ENCODE measurements at places on chromosomes 2 and 18.

DNA sequence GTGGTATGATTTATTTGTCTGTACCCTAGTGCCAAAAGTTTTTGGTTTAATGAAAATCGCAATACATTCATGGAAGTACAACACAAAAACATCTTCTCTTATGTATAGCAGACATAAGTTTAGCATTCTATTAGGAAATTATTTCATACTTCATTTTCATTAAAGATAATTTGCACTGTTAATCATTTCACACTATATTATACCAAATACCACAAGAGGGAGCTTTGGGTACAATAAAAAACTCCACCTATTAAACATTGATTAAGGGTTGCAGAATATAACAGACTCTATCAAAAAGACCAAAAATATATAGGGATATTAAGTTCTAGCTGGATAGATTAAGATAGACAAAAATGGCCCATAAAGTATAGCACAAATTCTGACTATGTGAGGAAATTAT is 79.0 kb downstream of the SLC66A3 start:
- no peak overlapping the region for H3K4me3 ChIP-seq
- H3K4me1 ChIP-seq: no peaks in the 10 kb centered on the region

GRCh38 chr2:132632000-132632649 is 37.9 kb downstream of the LYPD1 start:
- no peak overlapping the region for H3K4me3 ChIP-seq
- no peak overlapping the region for H3K27ac ChIP-seq
- H3K4me1 ChIP-seq: no peaks in the 10 kb centered on the region
- no peak for DNase-seq
- no peaks in the 10 kb centered on the region for H3K36me3 ChIP-seq
- no peaks in the 10 kb centered on the region for H3K27me3 ChIP-seq

DNA sequence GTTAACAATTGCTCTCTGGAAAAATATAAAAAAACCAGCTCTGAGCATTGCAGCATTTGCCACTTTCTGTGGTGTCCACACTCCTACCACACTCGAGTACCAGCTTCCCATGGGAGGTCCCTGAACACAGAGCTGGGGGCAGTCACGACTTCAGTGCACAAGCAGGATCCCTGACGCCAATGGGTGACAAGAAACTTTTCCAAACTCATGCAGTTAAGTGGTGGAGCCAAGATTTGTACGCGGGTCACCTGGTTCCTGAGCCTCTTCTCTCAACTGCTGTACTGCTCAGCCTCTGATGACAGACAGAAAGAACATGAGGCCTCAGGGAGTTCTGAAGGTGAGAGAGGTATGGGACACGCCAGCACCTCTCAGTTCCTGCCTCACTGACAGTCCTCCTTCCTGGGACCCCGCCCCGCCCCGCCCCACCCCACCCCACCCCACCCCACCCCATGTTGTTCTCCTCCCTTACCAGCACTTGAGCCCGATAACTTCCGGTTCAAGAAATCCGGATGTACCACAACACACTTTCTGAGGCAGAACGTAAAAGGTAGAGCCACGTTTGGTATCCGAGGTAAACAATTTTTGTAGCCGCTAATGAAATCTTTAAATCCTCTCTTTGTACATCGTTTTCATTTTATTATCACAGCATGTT is 287.6 kb downstream of the MYCN start:
- H3K36me3 ChIP-seq: no peaks in the 10 kb centered on the region
- H3K27me3 ChIP-seq: no peaks in the 10 kb centered on the region
- H3K4me3 ChIP-seq: no peak overlapping the region

- no peak overlapping the region for H3K4me3 ChIP-seq
- H3K27me3 ChIP-seq: no peaks in the 10 kb centered on the region
- peak; percentile 95 for DNase-seq
These were observed 27.6 kb downstream of the MRPL33 start for GRCh38 chr2:27798948-27799645.

DNA sequence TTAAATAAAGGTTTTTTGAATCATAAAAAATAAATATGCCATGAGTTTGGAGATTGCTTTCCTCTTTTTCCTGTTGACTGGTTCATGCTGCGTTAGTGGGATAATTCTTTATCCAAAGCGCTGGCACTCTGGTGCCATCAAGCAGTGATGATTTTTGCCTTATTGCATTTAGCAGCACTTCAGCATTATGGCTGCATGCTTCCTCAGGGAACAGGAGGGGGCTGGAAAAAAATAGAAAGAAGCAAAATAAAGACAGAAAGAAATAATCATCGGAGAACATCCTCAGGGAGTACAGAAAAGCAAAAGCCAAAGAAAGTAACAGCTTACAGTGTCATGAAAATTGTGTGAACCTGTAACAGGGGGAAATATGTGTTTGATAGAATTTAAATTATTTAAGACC is 1408.2 kb upstream of the PIK3C3 start:
- DNase-seq: no peak
- H3K27me3 ChIP-seq: no peaks in the 10 kb centered on the region
- no peak overlapping the region for H3K27ac ChIP-seq
- no peaks in the 10 kb centered on the region for H3K4me1 ChIP-seq
- no peaks in the 10 kb centered on the region for H3K36me3 ChIP-seq

DNA sequence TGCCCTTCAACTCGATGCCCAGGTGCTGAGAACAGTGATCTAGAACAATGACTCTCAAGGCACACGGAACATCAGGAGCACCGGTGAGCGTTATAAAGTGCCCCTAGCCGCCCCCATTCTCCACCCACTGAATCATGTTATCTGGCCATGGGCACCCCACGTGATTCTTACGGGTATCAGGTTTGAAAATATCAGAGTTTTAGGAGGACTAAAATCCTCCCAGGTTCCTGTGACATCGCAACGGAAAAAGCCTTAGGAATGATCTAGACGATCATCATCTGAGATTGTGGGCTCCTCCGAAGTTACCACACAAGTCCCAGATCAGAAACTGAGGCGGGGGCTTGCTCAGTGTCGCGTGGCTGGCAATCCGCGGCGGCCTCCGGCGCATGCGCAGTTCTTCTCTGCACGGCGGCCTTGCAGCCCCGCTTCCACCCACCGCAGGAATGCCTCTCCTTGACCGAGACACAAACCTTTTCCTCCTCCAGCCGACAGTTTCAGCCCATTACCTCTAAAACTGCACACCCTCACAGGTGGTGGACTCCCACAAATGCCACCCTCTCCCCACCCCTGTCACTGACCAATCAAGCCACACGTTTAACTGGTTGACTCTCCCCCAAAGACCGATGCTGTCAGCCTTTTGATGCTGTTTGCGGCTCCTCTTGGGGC is 5.8 kb upstream of the MRPL33 start:
- H3K36me3 ChIP-seq: no peaks in the 10 kb centered on the region
- peak overlapping the region; percentile 50 for H3K4me3 ChIP-seq
- peak; percentile 78 for DNase-seq
- H3K27ac ChIP-seq: no peak overlapping the region
- H3K27me3 ChIP-seq: no peaks in the 10 kb centered on the region

- DNase-seq: no peak
- no peaks in the 10 kb centered on the region for H3K36me3 ChIP-seq
- no peaks in the 10 kb centered on the region for H3K27me3 ChIP-seq
- H3K4me3 ChIP-seq: no peak overlapping the region
These were observed 23.5 kb upstream of the PMAIP1 start for GRCh38 chr18:59876310-59876626.

DNA sequence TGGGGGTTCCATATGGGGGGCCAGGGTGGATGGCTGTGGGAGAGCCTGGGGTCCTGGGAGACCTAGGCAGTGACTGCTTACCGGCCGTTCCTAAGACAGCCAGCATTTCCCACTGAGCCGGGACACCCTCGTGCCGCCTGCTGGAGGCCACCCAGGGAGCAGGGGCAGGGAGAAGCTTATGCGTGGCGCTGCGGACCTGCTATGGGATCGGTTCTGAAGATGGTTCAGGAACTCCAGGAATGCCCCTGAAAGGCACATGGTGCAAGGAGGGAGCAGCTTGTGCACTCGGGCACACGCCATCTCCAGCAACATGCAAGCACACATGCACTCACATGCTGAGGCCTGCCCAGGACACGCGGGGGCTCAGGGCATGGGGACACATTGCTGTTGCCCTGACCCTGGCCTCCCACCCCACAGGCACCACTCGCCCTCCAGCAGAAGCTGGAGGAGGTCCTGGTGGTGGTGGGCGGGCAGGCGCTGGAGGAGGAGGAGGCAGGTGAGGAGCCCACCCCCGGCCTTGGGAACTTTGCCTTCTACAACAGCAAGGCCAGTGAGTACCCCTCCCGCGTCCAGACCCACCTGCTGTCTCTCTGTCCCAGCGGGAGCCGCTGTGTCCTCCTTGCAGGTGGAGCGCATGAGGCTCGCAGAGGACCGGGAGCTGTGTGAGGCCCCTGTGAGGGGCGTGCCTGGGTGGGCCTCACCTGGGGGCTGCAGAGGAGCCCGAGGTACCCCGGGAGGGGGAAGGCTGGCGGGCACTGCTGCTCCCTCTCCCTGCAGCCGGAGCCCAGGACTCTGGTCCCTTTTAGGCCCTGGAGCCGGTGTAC is 4.1 kb downstream of the KLHL30 start:
- H3K4me3 ChIP-seq: peak overlapping the region; percentile 17
- no peak for DNase-seq
- peak overlapping the region; percentile 73 for H3K27ac ChIP-seq
- H3K4me1 ChIP-seq: peaks cover 47% of the 10 kb centered on the region

DNA sequence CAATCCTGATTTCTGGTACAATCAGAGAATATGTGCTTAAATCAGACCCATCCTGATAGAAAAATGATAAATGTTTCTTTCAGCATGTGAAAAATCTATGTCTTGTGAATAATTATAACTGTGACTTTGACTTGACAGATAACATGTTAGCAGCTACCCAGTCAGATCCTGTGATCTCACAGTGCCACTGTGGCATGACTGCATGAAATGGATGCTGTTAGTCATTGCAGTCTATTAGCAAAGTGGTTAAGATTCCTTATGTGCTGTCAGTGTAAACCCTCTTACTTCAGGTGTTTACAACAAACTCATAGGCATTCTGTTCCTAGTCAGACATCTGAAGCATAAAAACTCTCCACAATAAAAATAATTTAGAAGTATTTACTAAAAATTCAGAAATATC is 244.6 kb upstream of the RND3 start:
- no peaks in the 10 kb centered on the region for H3K4me1 ChIP-seq
- no peak overlapping the region for H3K27ac ChIP-seq
- H3K4me3 ChIP-seq: no peak overlapping the region
- DNase-seq: no peak
- H3K27me3 ChIP-seq: no peaks in the 10 kb centered on the region

- H3K27ac ChIP-seq: no peak overlapping the region
- H3K36me3 ChIP-seq: no peaks in the 10 kb centered on the region
- DNase-seq: no peak
- no peaks in the 10 kb centered on the region for H3K27me3 ChIP-seq
- no peaks in the 10 kb centered on the region for H3K4me1 ChIP-seq
These were observed 632.5 kb downstream of the SUCLG1 start for GRCh38 chr2:83826577-83826976.

GRCh38 chr2:109266998-109267854 is 138.2 kb downstream of the SH3RF3 start:
- H3K4me1 ChIP-seq: peaks cover 7% of the 10 kb centered on the region
- no peak overlapping the region for H3K4me3 ChIP-seq
- no peaks in the 10 kb centered on the region for H3K27me3 ChIP-seq
- no peak for DNase-seq
- no peak overlapping the region for H3K27ac ChIP-seq

GRCh38 chr2:219570194-219570923 is 980 bp downstream of the OBSL1 start:
- peak overlapping the region; percentile 89 for H3K27ac ChIP-seq
- peak overlapping the region; percentile 93 for H3K4me3 ChIP-seq
- no peaks in the 10 kb centered on the region for H3K27me3 ChIP-seq
- no peaks in the 10 kb centered on the region for H3K4me1 ChIP-seq

GRCh38 chr2:54120950-54121349 is 5.5 kb downstream of the ACYP2 start:
- no peak for DNase-seq
- no peaks in the 10 kb centered on the region for H3K36me3 ChIP-seq
- no peaks in the 10 kb centered on the region for H3K4me1 ChIP-seq
- no peaks in the 10 kb centered on the region for H3K27me3 ChIP-seq
- H3K4me3 ChIP-seq: no peak overlapping the region

GRCh38 chr2:198314559-198315153 is 510.3 kb downstream of the PLCL1 start:
- H3K27ac ChIP-seq: no peak overlapping the region
- H3K4me1 ChIP-seq: no peaks in the 10 kb centered on the region
- no peak overlapping the region for H3K4me3 ChIP-seq
- H3K27me3 ChIP-seq: no peaks in the 10 kb centered on the region
- DNase-seq: no peak
- no peaks in the 10 kb centered on the region for H3K36me3 ChIP-seq

- no peaks in the 10 kb centered on the region for H3K27me3 ChIP-seq
- H3K36me3 ChIP-seq: no peaks in the 10 kb centered on the region
- no peak overlapping the region for H3K27ac ChIP-seq
- H3K4me1 ChIP-seq: no peaks in the 10 kb centered on the region
- H3K4me3 ChIP-seq: no peak overlapping the region
- DNase-seq: no peak
These were observed 715.2 kb downstream of the CCDC85A start for GRCh38 chr2:56898986-56899385.

DNA sequence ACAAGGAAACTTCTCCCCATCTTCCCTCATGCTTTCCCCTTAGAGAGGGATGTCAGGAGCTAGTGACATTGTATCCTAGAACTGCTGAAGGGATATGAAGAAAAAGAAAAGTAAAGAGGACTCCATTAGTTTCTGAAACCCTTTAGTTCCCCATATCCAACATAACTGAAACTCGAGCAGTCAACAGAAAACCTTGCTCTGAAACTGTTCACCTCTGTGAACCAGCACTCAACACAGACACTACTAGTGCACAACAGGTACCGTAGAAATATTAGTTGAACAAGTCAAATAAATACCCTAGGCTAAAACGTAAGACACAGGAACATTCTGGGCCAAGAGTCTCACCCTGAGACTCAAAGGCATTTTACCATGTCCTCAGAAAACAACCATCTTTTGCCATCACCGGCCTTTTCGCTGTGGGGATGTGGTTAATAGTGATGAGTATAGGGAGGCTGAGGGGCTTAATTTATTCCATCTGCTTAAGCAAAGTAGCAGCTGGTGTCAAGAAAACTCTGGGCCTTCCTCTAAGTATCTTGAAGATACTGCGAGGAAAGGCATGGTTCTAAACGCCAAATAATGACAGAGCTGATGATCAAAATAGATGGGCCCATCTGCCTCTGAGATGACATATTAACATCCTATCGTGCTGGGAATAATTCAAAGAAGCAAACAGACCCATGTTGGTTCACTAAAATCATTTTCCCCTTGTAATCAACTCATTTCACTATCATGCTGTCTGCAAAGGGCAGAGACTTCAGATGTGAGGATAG is 156.8 kb downstream of the STK39 start:
- no peaks in the 10 kb centered on the region for H3K27me3 ChIP-seq
- no peak overlapping the region for H3K4me3 ChIP-seq
- no peak for DNase-seq

DNA sequence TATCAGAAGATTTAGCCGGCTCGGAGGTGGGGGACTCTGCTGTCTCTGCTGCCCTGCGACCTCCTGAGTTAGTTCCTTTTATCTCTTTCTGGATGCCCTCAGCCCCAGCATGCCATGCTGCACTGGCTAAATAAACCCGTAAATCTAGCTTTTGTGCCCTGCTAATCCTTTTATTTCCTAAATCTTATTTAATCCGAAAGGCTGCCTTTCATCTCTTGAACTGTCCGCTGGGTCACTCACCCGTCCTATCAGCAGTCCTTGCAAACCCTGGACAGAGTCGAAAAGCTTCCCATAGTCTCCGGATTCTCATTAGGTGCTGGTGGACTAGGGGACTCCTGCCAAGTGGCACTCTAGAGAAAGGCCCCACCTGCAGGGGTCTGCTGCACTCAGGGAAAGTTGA is 122.0 kb upstream of the APCDD1 start:
- H3K27me3 ChIP-seq: no peaks in the 10 kb centered on the region
- H3K4me1 ChIP-seq: no peaks in the 10 kb centered on the region
- no peak overlapping the region for H3K4me3 ChIP-seq

Data from ascending aorta (tissue), 2 donors.